Adrenal gland (tissue), 19 donors: ENCODE measurements at places on chromosomes 4 and X. TPM values are rescaled to one million over a fixed set of nuclear protein-coding genes. Genes with fewer than 3 reads are reported as not detected.

Gene GALNT7
- 10.5 TPM for total RNA-seq

Gene MXRA5
- 9.6 TPM for total RNA-seq

Gene SLC49A3
- total RNA-seq: 5.6 TPM

Gene MGAT4D
- not detected for total RNA-seq

GRCh38 chr4:152436384-152436783 lies 99.5 kb downstream of the FBXW7 start:
- no peaks in the 10 kb centered on the region for H3K4me1 ChIP-seq
- H3K27ac ChIP-seq: no peak overlapping the region
- no peak for DNase-seq

GRCh38 chrX:10841579-10841978 lies 221.2 kb upstream of the MID1 start:
- H3K4me3 ChIP-seq: no peak overlapping the region
- no peak for DNase-seq
- H3K4me1 ChIP-seq: no peaks in the 10 kb centered on the region
- no peak overlapping the region for H3K27ac ChIP-seq
- no peaks in the 10 kb centered on the region for H3K27me3 ChIP-seq
- H3K36me3 ChIP-seq: no peaks in the 10 kb centered on the region

DNA sequence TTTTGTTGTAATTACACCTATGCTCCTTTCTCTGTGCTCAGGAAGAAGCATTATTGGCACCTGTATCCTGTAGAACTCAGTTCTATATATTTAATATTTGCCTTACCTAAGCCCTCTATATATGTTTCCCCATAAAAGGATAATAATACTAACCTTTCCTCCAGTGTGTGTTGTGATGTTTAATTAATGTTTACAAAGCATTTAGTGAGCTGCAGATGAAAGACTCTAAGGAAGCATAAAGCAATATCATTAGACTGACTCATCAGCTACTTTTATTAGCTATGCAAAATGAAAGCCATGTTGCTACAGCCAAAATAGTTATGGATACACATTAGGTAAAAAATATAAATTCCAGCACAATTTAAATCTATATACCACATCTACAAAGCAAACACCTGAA lies 93.6 kb upstream of the PTPN13 start:
- no peak for DNase-seq
- H3K27ac ChIP-seq: no peak overlapping the region
- no peaks in the 10 kb centered on the region for H3K4me1 ChIP-seq

Gene RS1
- not detected for total RNA-seq

Gene VCX2
- not detected for total RNA-seq

Gene SAGE1
- total RNA-seq: not detected

Gene PCDH11X
- total RNA-seq: 0.14 TPM

GRCh38 chrX:16213961-16214360 lies 46.7 kb downstream of the MAGEB17 start:
- DNase-seq: no peak
- no peak overlapping the region for H3K27ac ChIP-seq
- no peaks in the 10 kb centered on the region for H3K4me1 ChIP-seq

DNA sequence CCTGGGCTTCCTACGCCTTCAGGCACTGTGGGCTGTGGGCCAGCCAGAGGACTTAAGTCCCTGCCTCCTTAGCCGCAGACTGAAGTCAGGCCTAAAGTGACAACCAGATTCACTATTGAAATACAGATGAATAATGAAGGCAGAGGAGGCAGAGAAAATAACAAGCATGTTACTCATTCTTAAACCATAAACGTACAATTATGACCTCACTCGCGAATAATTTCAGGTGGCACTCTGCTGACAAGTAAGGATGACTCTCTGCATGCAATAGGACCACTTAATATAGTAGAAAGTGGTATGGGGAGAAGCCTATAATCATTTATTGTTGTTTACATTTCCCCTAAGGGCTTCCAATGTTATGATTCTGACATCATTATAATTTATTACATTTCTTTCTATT lies 409.2 kb upstream of the FGF13 start:
- no peak overlapping the region for H3K27ac ChIP-seq
- H3K4me3 ChIP-seq: no peak overlapping the region
- no peaks in the 10 kb centered on the region for H3K36me3 ChIP-seq
- no peaks in the 10 kb centered on the region for H3K4me1 ChIP-seq
- DNase-seq: no peak

DNA sequence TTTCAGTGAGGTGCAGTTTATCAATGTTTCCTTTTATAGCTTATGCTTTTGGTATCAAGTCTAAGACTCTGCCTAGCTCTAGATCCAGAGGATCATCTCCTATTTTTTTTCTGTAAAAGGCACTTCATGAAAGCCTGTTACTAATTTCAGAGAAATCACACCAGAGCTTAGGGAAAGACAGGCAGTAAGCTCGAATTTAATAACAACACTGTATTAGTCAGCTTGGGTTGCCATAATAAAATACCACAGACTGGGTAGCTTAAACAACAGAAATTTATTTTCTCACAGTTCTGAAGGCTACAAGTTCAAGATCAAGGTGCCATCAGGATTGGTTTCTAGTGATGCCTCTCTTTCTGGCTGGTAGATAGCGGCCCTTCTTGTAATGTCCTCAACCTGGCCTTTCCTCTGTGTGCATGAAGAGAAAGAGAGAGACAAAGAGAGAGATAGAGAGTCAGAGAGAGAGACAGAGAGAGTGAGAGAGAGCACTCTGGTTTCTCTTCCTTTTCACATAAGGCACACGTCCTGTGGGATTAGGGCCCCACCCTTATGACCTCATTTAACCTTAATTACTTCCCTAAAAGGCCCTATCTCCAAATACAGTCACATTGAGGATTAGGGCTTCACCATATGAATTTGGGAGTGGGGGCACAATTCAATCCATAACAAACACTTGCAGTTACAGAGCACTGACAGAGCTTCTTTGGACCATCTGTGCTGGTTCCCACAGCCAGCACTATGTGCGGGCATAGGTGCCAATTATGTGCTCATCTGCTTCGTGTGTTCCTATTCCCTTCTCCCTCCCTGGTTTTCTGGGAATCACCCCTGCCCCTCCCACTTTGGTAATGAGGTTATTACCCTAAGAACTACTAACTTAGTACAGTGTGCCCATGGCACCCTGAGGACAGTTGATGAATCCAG lies 114.8 kb upstream of the MED14 start:
- H3K27ac ChIP-seq: no peak overlapping the region
- peaks cover 8% of the 10 kb centered on the region for H3K27me3 ChIP-seq
- no peak for DNase-seq
- H3K4me1 ChIP-seq: no peaks in the 10 kb centered on the region
- no peaks in the 10 kb centered on the region for H3K36me3 ChIP-seq

- no peaks in the 10 kb centered on the region for H3K36me3 ChIP-seq
- no peak within 1 kb of the TSS for H3K4me3 ChIP-seq
- no peak within 1 kb of the TSS for H3K27ac ChIP-seq
- H3K27me3 ChIP-seq: no peaks in the 10 kb centered on the region
- no peak for DNase-seq
These were observed at the start of gene DCAF8L1 for GRCh38 chrX:27981349-27981748. Gene DCAF8L1 (minus strand): TSS chrX:27981449. CDS start chrX:27981334, 115 bp downstream.

Gene ZNF182
- 4.4 TPM for total RNA-seq
